GM12892 (cell line): ENCODE measurements at places on chromosomes 1 and 21.
A peak's percentile ranks its signal among the peaks of the same experiment; 100 is the strongest.

GRCh38 chr1:110309767-110310166 is 29.4 kb upstream of the RBM15 start:
- DNase-seq: no peak

DNA sequence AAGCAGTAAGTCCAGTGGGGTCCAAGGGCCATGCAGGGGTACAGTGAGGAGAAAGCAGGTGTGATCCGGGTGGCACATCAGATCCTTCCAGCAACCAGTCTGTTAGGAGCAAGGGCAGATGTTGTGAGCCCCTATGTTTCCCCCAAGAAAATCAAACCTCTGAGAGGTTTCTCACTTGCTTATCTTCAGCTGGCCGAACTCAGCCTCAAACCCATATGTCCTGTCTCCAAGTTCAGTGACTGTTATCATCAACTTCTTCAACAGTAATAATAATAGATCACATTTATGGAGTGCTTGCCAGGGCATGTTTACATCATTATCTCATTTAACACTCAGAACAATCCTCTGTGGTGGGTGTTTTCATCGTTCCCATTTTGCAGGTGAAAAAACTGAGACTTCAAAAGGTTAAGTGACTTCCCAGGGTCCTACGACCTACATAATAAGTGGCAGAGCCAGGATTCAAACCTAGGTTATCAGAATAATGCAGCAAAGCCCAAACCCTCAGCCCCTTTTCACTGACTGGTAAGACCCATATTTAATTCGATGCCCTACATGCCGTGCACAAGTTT is 3.3 kb downstream of the CAPN2 start:
- no peak for DNase-seq

DNA sequence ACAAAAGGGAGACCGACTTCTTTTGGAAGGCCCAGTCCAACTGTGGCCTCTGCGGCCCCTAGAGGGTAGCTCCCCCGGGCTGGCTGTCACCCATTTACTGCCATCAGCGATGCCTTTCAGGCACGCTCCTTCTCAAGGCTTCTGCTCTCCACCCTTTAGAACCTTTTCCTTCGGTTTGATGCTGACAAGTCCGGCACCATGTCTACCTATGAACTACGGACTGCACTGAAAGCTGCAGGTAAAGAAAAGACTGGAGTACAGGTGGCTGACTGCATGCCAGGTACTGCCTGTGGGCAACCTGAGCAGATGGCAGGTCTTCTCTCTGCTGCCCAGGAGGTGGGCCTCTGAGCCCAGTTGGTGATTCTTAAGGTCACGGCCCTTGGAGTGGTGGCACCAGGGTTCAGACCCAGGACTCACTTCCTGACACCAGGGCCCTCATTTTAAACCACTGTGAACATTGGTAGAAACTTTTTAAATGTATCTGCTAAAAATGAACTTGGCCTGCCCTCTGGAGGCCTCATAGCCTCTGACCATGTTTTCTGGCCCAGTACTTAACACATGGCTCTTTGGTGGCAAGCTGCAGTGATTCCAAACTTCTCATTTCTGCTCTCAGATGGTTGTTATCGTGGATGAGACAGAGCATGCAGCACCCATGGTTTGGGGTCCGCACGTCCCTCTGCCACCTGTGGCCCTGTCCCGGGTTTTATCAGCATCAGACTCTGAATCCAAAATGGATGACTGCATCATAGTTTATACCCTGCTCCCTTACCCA is 45.7 kb downstream of the CAPN9 start:
- no peak for DNase-seq

GRCh38 chr1:48715921-48716320 is 60.8 kb downstream of the BEND5 start:
- no peak for DNase-seq

- DNase-seq: no peak
Observed at GRCh38 chr1:163076044-163076443, 6.9 kb downstream of the RGS4 start.

GRCh38 chr21:42865776-42866160 is 13.6 kb downstream of the WDR4 start:
- no peak for DNase-seq

GRCh38 chr1:212951126-212951946 is 995 bp downstream of the VASH2 start:
- no peak for DNase-seq

- DNase-seq: no peak
Observed at GRCh38 chr1:92544756-92545165, 58.0 kb upstream of the GFI1 start.

- peak; percentile 39 for DNase-seq
Observed at GRCh38 chr1:212557739-212558692, 50.5 kb upstream of the ATF3 start.

DNA sequence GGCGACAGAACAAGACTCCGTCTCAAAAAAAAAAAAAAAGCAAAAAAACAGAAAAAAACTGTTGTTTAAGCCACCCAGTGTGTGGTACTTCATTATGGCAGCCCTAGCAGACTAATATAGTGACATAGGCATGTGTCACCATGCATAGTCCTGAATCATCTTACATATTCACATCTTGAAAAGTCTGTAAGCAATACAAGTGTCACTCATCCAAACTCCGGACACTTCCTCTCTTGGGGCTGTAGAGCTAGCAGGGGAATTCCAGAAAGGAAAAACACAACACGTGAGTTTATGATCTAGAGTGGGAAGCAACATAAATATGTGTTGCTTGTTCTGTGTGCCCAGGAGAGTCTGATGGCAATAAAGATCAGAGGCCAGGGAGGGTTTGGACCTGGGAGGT is 81.6 kb upstream of the KCNE2 start:
- no peak for DNase-seq

DNA sequence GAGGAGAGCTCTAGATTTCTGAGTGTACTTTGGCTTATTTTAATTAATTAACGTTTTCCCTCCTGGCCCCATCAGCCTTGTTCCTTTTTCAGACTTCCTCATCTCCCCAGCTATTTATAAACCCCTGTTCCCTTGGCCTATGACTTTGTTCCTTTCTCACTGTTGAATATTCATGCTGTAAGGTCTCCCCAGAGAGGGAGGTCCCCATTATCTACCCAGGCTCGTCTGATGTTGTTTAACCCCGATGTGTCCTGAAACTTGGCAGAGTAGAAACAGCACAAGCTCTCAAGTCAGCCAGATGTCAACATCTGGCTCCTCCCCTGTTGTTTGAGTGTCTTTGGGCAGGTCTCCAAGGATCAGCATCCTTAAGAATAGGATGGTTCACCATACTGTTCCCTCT is 153.6 kb downstream of the HIVEP3 start:
- no peak for DNase-seq

- DNase-seq: no peak
Observed at GRCh38 chr1:24558902-24559791, 3.3 kb downstream of the NCMAP start.

GRCh38 chr1:17856496-17857108 is 101.5 kb downstream of the ACTL8 start:
- DNase-seq: no peak

DNA sequence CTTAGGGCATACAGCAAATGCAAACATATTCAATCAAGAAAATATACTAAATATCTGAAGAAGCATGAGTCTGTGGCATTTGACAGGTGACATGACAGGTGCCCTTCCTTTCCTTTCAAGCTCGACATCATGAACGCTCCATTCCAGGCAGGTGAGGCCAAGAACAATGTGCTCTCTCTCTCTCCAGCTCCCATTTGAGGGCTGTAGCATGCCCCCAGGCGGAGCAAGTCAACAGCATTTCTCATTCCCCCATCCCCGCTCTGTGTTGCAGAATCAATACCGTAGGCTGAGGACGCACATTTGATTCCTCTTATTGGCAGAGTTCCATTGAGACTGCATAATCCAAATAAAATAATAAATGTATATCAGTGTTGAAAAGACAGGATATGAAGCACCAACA is 24.6 kb upstream of the PLPPR4 start:
- no peak for DNase-seq

- no peak for DNase-seq
Observed at GRCh38 chr1:224747578-224747977, 131.5 kb downstream of the CNIH3 start.

DNA sequence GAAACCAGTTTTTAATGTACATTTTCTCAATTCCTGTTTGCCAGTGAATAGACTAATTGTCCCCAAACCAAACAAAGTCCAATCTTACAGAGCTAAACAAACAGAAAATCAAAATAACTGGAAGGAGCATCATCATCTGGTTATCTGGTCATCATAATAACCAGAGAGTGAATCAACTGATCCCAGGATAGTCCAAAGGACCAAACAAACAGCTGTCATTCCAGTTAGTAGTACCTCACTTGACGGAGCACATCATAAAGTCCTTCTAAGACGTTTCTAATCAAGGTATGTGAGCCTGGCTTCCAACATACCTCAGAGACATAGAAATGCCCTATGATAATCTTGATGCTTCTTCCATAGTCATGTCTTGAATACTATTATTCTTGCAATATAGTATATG is 240.5 kb downstream of the LTN1 start:
- no peak for DNase-seq

- DNase-seq: no peak
Observed at GRCh38 chr1:180247061-180247460, 17.0 kb downstream of the LHX4 start.

DNA sequence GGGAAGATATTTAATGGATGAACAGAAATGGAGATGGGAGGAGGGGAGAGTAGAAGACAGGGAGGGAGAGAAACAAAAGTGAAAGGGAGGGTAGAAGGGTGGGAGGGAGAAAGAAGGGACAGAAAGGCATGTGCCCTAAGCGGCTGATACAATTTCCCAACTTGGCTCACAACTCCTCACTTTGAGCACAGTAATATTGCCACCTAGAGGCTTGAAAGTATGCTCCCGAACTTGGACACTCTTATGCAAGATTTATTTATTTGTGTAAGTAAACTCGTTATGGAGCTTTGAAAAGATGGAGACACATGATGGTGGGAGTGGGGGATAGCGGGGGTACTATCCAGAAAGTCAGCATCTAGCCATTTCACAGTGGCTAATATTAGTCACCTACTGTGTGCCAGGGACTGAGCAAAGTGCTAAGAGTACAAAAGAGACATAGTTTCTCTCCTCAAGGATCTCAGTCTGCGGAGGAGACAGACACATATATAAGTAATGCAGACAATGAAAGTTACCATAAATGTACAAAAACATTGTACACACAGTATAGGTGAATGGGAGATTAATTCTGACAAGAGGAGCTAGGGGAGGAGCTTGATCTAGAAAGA is 189.7 kb downstream of the SEC16B start:
- no peak for DNase-seq

DNA sequence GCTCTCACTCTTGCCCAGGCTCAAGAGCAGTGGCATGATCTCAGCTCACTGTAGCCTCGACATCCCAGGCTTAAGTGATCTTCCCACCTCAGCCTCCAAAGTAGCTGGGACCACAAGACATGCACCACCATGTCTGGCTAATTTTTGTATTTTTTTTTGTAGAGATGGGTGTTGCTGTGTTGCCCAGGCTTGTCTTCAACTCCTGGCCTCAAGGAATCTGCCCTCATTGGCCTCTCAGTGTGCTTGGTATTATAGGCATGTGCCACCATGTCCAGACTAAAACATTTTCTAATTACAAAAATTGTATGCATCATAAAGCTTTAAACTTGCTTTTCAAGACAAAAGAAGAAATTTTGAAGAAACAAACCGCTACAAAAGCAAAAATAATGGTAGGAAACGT is 20.1 kb downstream of the CBR1 start:
- DNase-seq: no peak

- no peak for DNase-seq
Observed at GRCh38 chr1:40385437-40386358, 12.2 kb downstream of the SMAP2 start.

GRCh38 chr1:194279975-194280374 is 1093.6 kb upstream of the B3GALT2 start:
- DNase-seq: no peak

- no peak for DNase-seq
Observed at GRCh38 chr1:197171531-197171930, 25.1 kb upstream of the ASPM start.

DNA sequence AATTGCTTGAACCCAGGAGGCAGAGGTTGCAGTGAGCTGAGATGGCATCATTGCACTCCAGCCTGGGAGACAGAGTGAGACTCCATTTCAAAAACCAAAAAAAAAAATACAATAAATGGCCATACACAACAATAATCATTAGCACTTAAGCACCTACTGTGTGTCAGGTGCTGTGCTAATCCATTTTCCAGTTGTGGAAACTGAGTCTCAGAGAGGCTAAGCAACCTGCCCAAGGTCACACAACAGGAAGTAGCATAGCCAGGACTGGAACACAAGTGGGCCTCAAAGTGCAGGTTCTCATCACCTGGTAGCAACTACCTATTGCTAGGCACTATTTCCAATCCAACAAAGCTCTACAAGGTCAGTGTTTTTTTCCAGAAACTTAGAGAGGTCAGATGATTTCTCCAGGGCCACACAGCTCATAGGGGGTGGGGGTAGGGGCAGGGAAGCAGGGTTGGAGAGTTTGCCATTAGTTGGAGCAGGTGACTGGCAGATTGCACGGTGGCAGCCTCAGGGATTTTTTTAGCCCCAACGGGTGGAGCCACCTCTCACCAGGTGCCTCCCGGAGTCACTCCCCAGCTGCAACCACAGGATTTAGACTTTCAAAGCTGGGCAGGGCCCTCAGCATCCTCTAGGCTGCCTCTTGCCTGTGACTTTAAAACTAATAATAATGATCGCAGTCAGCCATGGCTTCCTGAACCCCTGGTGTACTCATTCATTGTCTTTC is 52.5 kb upstream of the ID3 start:
- no peak for DNase-seq

DNA sequence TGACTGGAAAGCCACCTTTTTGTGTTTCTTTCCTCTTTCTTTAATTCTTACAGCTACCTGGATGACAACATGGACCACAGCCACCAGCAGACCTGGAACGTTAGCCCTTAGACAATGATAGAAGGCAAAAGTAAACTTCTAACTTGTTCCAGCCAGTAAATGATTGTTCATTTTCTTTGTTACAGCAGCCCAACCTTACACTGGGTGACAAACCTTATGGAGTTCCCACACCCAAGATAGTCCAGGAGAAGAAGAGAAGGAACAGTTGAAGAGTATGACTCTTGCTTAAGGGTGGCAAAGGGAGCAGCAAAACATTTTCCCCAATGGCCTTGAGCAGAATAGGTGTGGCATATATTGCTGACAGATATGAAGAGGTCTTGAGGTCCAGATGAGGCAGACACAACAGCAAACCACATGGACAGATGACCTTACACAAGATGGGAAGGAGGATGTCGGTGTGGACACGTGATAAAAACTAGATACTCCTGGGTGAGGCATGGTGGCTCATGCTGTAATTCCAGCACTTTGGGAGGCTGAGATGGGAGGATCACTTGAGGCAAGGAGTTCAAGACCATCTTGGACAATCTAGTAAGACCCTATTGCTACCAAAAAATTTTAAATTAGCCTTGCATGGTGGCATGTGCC is 11.8 kb upstream of the FAM76A start:
- no peak for DNase-seq

GRCh38 chr1:172357753-172358385 is 62.6 kb upstream of the C1orf105 start:
- no peak for DNase-seq

DNA sequence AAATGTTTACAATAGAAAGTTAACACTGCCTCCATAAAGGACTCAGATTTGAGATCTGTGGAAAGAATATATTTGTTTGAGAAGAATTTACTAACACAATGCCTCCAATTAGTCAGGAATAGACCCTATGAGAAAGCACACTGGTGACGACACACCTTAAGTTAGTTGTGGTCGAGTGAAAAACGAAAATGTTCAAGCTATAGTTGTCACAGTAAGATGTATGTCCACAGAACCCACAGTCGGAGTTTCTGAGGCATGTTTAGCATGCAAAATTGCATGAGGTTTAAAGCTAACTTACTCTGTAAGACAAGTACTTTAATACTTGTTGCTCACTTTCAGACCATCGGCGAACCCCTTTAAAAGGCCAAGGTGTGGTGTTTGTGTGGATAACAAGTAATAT is 69.9 kb upstream of the SIPA1L2 start:
- DNase-seq: no peak
